ENCODE measurements at places on chromosomes 11 and 22. TPM values are rescaled to one million over a fixed set of nuclear protein-coding genes. Genes with fewer than 3 reads are reported as not detected.

GRCh38 chr11:16468735-16469453, 112.5 kb upstream of the SOX6 start:
- DNase-seq = no peak

DNA sequence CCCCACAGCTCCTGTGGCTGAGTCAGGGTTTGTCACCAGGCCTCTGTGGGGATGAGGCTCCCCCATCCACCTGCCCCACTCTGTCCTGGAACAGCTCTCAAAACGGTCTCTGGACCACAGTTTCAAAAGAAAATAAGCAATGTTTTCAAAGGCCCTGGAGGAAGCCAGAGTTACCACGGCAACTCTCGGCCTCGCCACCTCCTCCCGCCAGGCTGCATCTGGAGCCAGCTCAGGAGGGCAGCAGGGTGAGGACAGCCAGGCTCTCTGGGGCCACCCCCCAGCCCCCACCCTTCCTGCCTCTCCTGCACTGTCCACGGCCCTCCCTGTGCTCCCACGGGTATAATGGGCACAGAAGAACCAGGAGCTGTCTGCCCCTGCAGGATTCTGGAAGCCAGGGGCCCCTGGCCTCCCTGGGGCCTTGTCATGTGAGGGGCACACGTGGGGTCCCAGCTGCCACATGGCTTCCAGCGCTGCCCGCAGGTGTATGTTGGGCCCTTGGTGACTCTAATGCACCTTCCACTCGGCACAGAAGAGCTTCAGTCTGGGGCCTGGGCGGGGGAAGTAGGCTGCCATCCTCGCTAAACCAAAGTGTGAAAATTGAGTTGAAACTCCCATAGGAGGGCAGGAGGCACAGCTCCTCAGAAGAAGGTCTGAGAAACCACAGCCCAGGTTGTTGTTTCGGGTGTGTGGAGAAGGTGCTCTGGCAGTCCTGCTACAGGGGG, 10.3 kb downstream of the CD81 start:
- no peak for DNase-seq

Gene VPREB1
- total RNA-seq = not detected

Gene OR51E1
- total RNA-seq = 0.39 TPM

- DNase-seq = no peak
These were observed 10.8 kb downstream of the RPS6KA4 start for GRCh38 chr11:64369440-64370421.

DNA sequence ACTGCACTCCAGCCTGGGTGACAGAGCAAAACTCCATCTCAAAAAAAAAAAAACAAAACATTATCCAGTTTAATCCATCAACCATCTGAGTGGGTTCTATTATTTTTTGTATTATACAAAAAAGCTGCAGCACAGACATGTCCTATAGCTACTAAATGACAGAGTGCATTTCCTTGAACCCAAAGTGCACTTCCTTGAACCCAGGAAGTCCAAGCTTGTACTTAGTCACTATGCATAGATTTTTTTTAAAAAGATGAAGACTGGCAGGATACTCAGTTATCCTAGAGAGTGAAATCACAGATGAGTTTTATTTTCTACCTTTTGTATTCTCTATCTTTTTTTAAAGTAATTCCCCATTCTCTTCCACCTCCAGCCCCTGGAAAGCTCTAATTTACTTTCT, 8.0 kb upstream of the RRAS2 start:
- no peak for DNase-seq

- DNase-seq = no peak
These were observed 455.4 kb upstream of the ANO3 start for GRCh38 chr11:25876456-25876965.

DNA sequence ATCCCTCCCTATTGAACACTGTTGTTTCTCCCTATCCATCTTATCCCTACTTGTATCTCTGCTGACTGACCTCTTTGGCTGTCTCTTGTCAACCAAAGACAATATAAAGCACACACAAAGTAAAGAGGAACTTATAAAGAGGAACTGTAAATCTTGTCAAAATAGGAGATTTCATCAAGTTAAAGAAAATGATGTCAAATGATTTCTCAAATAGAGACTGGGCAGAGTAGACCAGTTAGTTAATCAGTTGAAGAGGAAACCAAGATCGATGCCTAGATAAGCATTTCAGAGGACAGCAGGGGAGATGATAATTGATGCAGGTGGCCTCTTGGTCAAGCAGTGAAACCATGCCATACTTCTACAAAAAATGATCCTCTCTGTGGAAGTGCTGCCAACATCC, 22.7 kb downstream of the KCNQ1OT1 start:
- DNase-seq = no peak

- no peak for DNase-seq
These were observed 62.1 kb downstream of the SLC25A17 start for GRCh38 chr22:40757071-40757470.

DNA sequence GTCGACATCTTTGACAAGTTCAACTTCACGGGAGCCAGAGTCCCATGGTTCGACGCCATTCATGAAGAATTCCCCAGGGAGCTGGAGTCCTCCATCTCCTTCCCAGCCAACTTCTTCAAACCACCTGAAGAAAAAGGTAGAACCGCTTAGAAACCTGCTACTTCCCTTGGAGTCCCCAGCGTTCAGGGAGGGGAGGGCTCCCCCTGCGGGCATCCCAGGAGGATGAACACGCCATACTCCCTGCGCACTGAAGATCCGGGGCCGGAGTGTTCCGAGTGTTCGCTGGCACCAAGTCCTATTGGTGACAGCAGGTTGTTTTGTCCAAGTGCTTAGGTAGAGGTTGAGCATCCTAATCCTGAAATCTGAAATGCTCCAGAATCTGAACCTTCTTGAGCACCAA, 51.7 kb upstream of the PRODH start:
- no peak for DNase-seq

Gene TIMM8B
- 16.7 TPM for total RNA-seq

Gene DBX1
- total RNA-seq = not detected

- no peak for DNase-seq
These were observed 147.5 kb downstream of the CRYBB2 start for GRCh38 chr22:25366876-25367466.

DNA sequence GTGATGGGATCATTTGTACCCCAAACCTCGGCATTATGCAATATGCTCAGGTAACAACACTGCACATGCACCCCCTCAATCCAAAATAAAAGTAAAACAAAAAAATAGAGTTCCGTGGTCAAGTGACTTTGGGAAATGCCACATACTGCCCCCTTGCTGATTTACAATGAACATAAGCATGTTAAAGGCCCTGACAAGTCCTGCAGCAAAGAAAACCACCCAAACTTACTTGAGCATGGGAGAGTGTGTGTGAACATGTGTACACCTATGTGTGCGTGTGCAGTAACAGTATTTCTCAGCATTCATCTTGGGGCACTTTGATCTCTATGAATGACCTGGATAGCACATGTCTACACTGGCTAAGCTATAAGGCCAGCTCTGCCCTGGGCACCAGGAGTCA, 15.8 kb upstream of the IGSF22 start:
- DNase-seq = no peak

GRCh38 chr11:65077451-65077850, 6.4 kb downstream of the CDCA5 start:
- DNase-seq = no peak

DNA sequence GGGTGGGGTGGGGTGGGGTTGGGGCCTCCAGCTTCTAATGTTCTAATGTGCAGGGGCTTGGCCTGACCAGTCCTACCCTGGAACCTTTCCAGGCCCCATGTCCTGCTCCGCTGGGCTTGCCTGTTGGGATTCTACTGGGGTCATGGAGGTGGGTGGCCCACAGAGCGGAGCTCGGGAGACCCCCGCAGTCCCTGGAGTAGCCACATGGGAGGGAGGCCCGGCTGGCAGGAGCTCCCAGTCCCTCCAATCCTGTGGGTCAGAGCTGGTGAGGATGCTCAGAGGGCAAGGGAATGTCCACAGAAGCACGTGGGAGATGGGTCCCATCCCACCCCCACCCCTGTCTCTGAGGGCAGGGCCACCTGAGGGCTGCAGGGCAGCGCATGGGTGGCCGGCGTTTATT, 2.9 kb downstream of the SEPTIN5 start:
- no peak for DNase-seq

Gene APOL4
- 57.6 TPM for total RNA-seq

DNA sequence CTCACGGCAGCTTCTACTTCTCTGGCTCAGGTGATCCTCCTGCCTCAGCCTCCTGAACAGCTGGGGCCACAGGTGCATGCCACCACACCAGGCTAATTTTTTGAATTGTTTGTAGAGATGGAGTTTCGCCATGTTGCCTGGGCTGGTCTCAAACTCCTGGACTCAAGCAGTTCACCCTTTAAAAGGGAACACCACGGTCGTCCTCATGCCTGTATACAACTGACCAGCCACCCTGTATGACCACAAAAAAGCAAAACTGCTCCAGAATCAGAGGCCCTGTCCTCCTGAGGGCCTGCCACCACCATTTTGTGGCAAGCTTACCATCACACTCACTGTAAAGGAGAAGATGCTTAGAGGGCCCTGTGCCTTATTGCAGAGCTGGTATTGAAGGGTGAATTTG, 2.2 kb downstream of the GLB1L3 start:
- DNase-seq = no peak

Gene MS4A4E
- 11.4 TPM for total RNA-seq

DNA sequence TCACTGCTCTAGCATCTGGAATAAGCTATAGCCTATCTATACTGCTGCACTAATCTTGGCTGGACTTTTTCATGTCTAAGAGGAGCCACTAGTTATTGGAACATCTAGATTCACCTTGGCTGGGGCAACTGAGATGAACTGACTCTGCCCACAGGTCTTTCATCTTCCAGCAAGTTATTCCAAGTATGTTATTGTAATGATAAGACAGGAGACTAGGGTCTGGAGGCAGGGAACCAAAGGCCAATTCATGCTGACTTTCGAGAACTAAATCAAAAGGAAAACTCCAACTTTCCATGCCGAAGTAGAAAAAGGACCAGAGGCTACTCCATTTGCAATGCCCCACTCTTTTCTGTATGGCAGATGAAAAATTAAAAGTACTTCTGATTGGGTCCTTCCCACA, 1243.0 kb upstream of the RAG2 start:
- DNase-seq = no peak

DNA sequence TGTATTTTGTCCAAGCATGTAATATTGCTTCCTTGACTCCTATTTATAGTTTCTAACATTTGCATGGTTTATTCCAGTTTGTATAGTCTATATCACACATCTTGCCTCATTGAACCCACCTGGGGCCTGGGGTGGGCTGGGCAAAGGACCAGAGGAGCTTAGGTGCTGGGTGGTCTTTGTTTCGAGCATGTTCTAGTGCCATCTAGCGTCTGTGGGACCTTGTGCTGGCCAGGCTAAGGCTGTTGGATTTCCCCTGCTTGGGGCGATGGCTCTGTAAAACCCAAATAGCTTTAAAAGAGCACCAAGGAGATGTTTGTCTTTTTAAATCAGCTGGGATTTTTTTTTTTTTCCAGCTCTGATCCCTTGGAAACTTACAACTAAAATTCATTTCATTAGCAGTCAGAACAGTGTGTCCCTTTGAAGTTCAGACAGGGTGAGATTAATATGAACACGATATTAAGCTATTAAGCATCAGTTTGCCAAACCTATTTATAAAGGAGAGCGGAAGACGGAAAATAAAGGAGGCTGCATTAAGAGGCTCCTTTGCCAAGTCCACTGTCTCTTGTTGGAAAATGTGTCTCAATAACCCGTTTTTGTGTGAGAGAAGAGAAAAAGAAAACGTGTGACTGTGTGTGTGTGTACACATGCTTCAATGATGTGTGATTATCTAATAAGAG, 157.4 kb downstream of the COMMD9 start:
- DNase-seq = peak; percentile 72

DNA sequence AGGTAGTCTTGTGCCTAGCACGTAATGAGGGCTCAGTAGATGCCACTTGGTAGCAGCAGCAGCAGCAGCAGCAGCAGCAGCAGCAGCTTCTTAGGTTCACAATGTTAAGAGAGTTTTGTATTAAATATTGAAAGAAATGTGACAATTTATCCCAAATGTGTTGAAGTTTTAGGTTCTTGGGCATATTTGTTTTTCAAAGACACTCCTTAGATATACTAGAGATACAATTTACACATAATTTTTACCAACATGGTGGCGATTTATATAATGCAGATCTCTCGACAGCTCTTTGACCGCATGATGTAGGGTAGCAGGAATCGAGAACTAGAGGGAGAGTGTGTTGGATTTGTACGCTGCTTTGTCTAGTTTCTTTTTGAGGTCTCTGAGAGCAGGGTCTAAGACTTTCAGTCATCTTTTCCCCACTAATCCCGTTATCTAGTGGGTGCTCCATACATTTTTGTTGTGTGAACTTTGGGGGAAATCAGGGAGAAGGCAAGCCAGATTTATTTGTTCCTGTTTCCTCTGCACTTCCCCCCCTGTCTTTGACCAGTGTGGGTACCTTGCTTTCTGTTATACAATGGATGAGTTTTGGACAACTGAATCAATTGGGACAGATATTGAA, 1.4 kb downstream of the FDX1 start:
- DNase-seq = no peak

DNA sequence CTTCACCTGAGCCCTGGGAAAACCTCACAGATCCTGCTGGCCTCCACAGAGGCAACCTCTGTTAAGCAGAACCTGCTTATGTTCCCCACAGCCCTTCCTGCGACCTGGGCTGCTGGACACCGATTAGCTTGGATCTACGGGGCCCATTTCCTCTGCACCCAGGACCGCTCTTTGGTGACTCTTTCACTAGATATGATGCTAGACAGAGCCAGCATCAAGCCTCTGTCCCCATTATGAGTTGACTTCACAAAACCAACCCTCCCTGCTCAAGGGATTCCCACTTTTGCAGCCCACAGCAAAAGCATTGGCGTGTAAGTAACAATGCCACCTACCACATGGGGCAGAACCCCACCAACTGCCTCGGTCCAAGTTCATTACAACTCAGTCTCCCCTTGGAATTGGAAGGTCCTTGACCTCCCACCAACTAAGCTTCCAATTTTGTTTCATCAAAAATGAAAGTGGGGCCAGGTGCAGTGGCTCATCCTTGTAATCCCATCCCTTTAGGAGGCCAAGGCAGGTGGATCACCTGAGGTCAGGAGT, 15.2 kb upstream of the TMPRSS4 start:
- DNase-seq = no peak

- DNase-seq = no peak
These were observed 2.6 kb downstream of the RNF26 start for GRCh38 chr11:119336744-119337469.

DNA sequence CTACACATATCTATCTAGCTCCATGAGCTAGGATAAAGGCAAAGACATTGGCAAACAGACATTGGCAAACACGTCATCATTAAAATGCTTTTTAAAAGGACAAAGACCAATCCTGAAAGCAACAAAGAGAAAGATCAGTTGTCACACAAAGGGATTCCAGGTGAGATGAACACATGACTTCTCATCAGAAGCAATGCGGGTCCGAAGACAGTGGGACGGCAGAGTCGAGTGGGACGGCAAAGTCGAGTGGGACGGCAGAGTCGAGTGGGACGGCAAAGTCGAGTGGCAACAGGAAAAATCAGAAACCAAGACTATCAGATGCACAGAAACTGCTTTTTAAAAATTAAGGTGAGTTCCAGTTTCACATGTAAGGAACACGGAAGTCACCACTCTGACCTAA, 609.5 kb downstream of the BRD1 start:
- DNase-seq = no peak

Gene OR2AG2
- total RNA-seq = not detected

GRCh38 chr22:40310081-40310767, 36.1 kb upstream of the ADSL start:
- DNase-seq = peak; percentile 44
